ENCODE measurements at places on chromosomes 16 and 17. TPM values are rescaled to one million over a fixed set of nuclear protein-coding genes. Genes with fewer than 3 reads are reported as not detected.

GRCh38 chr17:82831818-82832200 lies 8.0 kb downstream of the ZNF750 start:
- no peak overlapping the region for H3K4me3 ChIP-seq
- H3K27ac ChIP-seq, result no peak overlapping the region
- H3K36me3 ChIP-seq, result peaks cover 51% of the 10 kb centered on the region
- H3K27me3 ChIP-seq, result no peaks in the 10 kb centered on the region
- peaks cover 39% of the 10 kb centered on the region for H3K4me1 ChIP-seq

GRCh38 chr16:31453255-31454204 lies 5.8 kb upstream of the ARMC5 start:
- peak overlapping the region; percentile 20 for H3K4me3 ChIP-seq
- no peaks in the 10 kb centered on the region for H3K36me3 ChIP-seq
- peak; percentile 81 for DNase-seq
- H3K27ac ChIP-seq, result peak overlapping the region; percentile 91
- no peaks in the 10 kb centered on the region for H3K27me3 ChIP-seq
- H3K4me1 ChIP-seq, result peaks cover 71% of the 10 kb centered on the region

GRCh38 chr17:38900978-38901656 lies 24.3 kb upstream of the LASP1NB start:
- H3K27me3 ChIP-seq, result no peaks in the 10 kb centered on the region
- peaks cover 27% of the 10 kb centered on the region for H3K36me3 ChIP-seq
- peak overlapping the region; percentile 68 for H3K27ac ChIP-seq
- DNase-seq, result no peak
- H3K4me3 ChIP-seq, result no peak overlapping the region

GRCh38 chr17:21382560-21383495 lies 6.7 kb downstream of the KCNJ12 start:
- peaks cover 10% of the 10 kb centered on the region for H3K27me3 ChIP-seq
- no peak overlapping the region for H3K27ac ChIP-seq
- no peak overlapping the region for H3K4me3 ChIP-seq
- no peaks in the 10 kb centered on the region for H3K36me3 ChIP-seq
- no peak for DNase-seq

- peak overlapping the region; percentile 60 for H3K4me3 ChIP-seq
- H3K27ac ChIP-seq, result peak overlapping the region; percentile 90
- no peak for DNase-seq
These were observed 5.1 kb upstream of the HEXIM1 start for GRCh38 chr17:45143094-45143670.

SP2 gene
- total RNA-seq, result 10.2 TPM

Measured in suprapubic skin (tissue), 4 donors.